Skeletal muscle cell (primary cell): ENCODE measurements at places on chromosomes 7 and 10.
A peak's percentile ranks its signal among the peaks of the same experiment; 100 is the strongest.

- DNase-seq: peak; percentile 73
Measured at GRCh38 chr7:68697796-68698280, 900.4 kb upstream of the AUTS2 start.

DNA sequence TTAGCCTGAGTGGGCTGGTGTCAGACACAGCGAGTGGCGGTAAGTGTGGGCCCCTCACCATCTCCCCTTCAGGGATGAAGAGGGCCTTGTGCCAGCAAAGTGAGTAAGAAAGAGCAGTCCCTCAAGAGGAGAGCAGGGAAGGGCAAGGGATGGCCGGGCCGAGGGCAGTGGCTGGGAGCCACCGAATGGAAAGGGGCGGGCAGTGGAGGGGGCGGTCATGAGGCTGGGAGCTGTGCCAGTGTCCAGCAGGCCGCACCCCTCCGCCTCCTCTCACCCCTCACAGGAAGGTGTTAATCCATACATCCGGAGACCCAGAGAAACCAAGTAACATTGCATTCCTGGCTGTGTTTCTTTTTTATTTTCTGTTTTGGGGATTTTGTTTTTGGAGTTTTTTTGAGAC, 28.6 kb upstream of the RASGEF1A start:
- no peak for DNase-seq

DNA sequence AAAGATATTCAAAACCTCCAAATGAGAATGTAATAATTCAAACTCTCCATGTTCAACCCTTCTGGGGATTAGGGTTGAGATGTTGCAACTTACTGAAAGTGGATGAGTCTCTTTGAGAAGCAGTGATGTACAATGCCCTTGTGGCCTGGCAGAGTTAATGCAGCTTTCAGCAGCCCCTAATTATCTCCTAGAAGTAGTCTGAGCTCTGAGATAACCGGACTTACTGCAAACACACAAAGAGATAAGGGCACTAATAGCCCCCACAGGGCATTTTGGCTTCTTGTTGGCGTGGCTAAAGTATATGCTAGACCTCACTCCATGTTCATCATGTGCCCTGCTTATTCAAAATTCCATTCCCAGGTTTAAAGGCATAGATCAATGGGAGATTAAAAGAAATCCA, 404.7 kb downstream of the NEBL start:
- peak; percentile 31 for DNase-seq

- DNase-seq: no peak
Measured at GRCh38 chr7:32533276-32534029, 38.2 kb downstream of the AVL9 start.

DNA sequence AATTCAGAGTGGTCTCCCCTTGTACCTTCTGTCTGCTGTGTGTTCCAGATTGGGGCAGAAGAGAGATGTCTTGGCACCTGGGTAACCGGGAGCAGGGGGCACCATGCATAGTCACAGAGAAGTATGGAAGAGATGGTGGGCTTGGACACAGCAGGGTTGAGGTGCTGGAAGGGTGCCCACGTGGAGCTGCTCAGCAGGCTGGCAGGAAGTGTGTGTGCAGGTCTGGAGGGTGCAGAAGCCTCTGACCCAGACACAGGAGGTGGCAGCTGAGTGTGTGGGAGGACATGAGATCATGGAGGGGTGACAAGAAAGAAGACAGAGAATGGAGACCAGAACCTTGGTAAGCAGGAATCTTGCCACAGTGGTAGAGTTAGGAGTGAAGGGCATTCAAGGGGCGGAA, 42.3 kb upstream of the DUSP5 start:
- DNase-seq: no peak

DNA sequence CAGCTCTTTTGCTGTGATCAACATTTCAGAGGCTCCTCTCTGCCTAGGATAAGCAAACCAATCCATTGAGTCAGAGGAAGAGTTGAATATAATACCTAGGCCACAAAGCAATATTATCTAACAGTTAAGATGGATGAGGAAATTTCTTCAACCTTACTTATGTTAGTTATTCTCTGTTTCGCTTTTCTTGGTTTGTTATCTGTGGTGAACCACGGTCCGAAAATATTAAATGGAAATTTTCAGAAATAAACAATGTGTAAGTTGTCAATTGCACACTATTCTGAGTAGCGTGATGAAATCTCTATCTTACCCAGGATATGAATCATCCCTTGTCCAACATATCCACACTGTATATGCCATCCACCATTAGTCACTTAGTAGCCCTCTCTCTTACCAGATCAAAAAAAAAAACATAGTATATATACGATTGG, 1.5 kb upstream of the HTR7 start:
- DNase-seq: peak; percentile 75

GRCh38 chr10:92829042-92829785, 19.1 kb upstream of the EXOC6 start:
- DNase-seq: no peak

DNA sequence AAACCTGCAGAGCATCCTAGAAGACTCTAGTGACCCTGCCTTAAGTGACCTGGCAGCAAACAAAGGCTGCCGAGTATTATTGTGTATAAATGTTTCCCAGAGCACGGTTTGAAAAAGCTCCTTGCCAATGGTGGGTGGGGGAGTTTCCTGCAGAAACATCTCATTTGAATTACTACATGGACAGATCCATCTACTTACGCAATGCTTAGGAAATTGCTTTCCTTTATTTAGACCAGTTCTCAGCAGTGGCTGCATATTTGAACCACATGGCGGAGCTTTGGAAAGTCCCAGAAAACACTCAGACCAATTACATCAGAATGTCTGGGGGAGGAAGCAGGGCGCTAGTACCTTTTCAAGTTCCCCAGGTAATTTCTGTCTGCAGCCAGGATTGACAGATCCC, 560.9 kb downstream of the SDK1 start:
- peak; percentile 30 for DNase-seq

- no peak for DNase-seq
Measured at GRCh38 chr7:102284399-102284798, 2.3 kb upstream of the SH2B2 start.
